ENCODE measurements at places on chromosomes 16 and 17.

DNA sequence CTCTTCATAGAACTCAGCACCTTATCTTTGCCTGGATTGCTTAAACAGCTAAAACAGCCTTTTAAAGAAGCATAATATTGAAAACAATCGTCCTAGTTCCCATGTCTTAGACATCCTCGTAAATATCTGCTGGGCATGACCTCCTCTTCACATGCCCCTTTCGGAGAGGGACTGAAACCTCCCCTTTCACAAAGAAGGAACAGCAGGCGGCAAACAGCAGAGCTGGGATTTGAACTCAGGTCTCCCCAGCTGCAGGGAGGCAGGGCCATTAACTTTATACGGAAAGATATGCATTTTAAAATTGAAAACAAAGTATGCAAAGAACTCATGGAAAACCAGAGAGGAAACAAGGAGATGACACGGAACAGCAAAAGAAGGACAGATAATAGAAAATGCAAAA is 249.9 kb downstream of the FOXL1 start:
- no peak for DNase-seq

DNA sequence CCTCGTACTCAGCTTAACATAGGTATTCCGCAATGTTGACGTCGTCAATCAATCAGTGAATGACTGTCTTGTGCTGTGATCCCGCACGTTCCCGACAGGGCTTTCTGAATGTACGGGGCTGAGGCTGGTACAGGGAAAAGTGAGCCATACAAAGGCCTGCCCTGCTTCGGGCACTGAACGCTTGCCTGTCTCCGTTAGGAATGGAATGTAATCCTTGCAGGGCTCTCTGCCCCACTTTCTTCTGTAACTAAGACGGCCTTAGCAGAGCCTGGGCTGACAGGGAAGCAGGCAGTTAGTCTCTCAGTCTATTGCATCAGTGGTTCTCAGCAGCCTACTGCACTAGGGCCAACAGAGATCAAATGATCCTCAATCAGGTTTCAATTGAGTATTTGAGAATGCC is 16.2 kb upstream of the MYH3 start:
- DNase-seq = no peak

DNA sequence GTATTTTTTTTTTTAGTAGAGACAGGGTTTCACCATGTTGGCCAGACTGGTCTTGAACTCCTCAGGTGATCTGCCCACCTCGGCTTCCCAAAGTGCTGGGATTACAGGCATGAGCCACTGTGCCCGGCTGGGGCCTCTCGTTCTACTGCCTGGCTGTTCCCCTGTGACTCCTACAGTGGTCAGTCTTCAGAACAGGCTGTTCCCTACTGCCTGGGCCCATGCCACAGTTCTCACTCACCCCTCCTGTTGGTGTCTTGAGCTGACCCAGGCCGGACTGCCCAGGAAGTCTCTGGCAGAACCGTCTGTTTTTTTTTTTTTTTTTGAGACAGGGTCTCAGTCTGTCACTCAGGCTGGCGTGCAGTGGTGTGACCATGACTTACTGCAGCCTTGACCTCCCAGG is 3.3 kb downstream of the CDK3 start:
- no peak for DNase-seq

DNA sequence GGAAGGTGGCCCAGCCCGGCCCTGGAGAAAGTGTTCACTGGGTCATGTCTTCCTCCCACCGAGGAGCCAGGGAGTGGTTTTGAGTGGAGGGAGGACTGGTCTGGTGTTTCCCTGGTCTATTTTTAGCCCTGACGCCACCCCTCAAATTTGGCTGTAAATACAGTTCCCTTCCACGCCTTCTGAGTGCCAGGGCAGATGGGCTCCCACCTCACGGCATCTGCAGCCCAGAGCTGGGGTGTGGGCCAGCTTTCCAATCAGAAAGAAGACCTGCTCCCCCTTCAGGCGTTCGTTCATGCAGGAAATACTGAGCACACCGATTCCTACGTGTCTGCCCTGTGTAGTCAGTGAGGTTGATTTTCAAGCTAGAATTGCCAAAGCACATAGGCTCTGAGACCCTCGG is 53.7 kb downstream of the SNX20 start:
- DNase-seq = peak; percentile 45

DNA sequence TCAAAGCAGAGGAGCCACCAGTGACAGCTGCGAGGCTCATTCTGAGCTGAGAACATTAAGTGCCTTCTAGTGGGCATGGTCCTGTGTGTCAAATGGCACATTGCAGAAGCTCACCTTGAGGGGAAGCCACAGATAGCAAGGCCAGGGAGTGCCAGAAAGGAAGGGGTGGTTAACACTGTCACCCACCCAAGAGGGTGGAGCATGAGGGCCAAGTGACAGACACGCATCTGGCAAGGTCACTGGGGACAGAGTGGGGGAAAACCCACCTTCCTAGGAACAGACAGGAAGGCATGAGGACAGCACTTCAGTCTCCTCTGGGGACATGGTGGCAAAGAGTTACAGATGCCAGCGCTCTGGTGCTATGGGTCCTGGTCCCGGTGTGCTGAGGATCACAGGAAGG is 22.1 kb downstream of the NUBP1 start:
- DNase-seq = peak; percentile 62

DNA sequence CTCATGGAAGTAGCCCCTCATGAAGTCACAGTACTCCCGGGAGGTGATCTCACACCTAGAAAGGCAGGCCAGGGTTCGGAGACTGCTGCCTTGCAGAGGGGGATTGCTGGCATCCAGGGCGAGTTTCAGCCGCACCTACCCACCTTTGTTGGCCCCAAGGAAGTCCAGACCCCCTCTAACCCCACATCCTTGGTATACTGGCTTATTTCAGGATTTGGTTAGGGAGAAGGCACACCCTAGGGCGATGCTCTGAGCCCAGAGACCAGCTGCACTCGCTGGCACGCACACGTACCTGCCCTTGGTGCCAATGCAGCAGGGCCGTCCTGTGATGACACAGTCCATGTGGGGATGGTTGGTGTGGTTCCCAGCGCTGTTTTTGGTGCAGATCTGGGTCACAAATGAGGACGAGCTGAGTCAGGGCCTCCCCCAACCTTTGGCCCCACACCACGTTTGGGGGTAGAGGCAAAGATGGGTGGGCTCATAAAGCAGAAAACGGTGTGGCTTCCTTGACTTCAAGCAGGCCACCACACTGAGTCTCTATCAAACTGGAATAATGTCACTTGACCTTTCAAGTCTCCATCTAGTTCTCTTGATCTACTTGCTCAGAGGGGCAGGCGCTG is 5.9 kb downstream of the SNRNP25 start:
- DNase-seq = no peak

- DNase-seq = no peak
Measured at GRCh38 chr16:35102780-35103403, 1643.5 kb downstream of the TP53TG3F start.

GRCh38 chr16:69937465-69937951 is 13.6 kb upstream of the CLEC18A start:
- no peak for DNase-seq

DNA sequence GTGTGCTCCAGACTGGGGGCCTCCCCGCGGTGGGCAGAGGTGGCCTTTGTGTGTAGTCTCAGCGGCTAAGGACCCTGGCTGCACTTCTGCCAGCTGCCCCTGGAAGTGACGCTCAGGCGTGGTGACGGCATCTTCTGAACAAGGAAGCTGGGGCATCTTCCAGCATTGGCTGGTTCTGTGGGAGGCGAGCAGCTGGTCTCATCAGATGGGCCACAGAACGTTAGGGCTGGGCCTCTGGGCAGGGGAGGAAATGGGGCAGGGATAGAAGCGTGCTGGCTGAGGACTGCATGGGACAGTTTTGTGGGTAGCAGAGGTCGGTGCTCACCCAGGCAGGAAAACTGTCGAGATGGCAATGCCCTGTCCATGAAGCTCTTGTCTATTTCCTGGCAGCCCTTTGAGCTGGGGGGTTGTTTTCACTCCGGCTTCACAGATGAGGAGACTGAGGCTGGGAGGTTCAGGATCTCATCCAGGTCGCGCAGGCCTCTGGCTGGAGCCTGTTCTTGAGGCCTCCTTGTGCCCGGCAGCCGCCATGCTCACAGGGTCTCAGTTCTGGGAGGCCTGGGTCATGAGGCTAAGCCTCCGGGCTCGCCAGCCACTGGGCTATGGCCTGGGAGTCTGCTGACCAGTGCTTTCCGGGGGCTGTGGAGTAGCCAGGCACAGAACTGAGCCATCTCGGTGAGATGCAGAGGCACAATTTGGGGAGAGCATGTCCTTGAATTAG is 16.3 kb downstream of the IRF8 start:
- DNase-seq = no peak

DNA sequence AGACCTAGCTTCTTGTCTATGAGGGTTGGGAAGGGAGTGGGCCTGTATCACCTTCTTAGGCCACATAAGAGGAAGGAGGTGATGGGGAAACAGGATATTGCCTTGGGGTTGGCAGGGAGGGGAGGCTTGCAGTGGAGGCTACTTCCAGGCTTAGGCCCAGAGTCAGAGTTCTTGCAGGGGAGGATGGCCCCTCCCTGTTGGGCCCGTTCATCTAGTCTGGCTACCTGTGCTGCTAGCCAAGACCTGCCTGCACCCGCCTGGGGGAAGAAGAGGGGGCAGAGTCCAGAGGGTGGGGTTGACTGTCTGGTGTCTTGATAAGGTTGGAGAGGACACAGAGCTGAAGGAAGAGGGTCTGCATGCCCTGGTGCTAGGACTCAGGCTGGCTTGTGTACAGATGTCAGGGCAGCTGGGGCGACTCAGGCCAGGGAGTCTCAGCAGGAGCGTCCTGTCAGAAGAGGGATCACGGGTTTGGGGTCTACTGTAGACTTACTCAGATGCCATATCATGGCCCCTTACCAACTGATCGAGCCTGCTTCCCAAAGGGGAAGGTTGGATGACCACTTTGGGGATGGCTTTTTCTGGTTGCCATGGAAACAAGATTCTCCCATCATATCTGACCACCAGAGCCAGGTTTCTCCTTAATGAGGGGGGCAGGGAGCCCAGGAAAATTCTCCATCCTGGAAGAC is 5.3 kb downstream of the KDM6B start:
- peak; percentile 52 for DNase-seq

- DNase-seq = no peak
Measured at GRCh38 chr17:55448681-55449080, 27.0 kb upstream of the MMD start.

GRCh38 chr17:73900516-73900915 is 256.3 kb upstream of the SDK2 start:
- no peak for DNase-seq

DNA sequence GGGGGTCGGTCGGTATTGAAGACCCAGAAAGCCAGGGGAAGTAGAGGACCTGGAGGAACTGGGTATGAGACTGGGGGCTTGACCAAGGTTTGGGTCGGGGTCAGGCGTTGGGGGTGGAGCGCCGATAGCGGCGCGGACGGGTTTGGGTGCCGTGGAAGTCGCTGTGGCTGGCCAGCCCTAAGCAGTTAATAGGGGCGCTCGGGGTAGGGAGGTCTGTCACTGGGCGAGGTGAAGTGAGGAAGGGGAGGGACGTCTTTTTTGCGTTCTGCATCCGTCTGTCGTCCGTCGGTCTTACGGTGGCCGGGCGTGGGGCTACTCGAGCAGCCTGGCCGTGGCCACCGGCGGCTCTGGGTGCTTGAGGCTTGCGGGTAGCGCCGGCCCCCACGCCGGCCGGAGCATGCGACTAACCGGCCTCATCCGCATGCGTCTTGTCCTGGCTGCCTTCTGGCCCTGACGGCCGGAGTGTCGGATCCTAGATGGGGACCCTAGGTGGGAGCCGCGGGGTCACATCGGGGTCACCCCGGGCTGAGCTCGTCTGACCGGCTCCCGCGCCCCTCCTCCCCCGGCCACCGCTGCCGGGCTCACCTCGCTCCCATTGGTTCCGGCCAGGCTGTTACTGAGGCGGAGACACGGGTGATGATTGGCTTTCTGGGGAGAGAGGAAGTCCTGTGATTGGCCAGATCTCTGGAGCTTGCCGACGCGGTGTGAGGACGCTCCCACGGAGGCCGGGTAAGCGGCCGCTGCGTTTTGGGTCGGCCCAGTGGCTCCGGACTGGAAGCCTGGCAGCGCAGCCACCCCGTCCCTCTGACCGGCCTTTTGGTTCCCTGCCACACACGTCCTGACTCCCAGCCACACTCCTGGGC is 10.3 kb upstream of the TMEM88 start:
- DNase-seq = peak; percentile 93

DNA sequence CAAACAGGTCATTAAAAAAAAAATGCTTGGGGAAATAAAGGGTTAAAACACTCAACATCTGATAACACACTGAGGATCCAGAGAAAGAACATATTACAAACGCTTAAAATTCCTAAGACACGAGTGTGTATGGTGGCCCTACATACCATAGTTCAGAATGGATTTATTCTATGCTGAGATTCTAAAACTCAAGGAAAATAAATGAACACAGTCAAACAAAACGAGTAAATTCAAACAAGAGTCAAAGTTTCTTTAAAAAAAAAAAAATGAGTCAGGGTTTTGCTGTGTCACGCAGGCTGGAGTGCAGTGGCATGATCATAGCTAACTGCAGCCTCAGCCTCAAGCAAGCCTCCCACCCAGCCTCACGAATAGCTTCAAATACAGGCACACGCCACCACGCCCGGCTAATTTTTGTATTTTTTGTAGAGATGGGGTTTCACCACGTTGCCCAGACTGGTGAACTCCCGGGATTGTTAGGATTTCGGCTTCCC is 17.4 kb downstream of the CRK start:
- no peak for DNase-seq

DNA sequence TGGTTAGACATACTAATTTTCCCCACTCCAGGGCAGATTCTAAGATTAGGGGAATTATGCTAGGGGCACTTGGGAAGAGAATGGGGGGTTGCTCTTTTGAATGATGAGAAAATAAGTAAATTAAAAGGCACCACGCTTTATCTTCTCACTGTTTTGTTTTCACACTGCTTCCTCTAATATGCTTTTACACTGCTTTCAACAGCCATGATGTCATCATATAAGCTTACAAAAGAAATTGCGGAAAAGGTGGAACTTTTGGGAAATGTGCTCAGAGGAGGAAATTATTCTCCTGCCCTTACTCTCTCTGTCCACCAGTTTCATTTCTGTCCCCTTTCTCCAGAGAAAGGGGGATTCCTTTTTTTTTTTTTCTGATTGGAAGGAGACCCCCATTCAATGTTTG is 308.2 kb downstream of the TOX3 start:
- no peak for DNase-seq

GRCh38 chr17:19739241-19740201 is 8.6 kb downstream of the ALDH3A1 start:
- no peak for DNase-seq

- DNase-seq = no peak
Measured at GRCh38 chr16:30839523-30840227, 52.7 kb upstream of the ZNF629 start.

DNA sequence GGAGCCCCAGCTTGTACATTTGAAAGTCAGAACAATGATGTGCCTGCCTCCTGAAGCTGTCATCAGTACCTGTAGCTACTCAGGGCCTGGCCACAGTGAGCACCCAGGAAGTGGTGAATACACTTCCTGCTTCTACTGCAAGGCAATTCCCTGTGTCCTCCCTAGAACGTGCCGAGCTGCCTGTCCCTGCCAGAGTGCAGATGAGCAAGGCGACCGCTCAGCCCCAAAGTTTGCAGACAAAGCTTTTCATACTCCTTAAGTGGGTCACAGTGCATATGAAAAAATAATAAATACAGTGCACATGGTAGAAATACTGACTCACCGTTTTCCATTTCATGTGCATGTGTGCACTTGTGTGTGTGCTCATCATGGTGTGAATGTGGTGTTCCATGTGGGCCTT is 77.3 kb downstream of the MPRIP start:
- peak; percentile 54 for DNase-seq

Measured in CD4-positive, alpha-beta T cell treated with Interleukin-15 for 1 hour (primary cell).